NCI-H226 (cell line): ENCODE measurements at places on chromosomes 7 and 10.

- DNase-seq, result peak; percentile 96
Measured at GRCh38 chr7:20514364-20514763, 101.1 kb upstream of the ABCB5 start.

GRCh38 chr7:32941681-32942414 is 15.4 kb upstream of the FKBP9 start:
- no peak for DNase-seq

DNA sequence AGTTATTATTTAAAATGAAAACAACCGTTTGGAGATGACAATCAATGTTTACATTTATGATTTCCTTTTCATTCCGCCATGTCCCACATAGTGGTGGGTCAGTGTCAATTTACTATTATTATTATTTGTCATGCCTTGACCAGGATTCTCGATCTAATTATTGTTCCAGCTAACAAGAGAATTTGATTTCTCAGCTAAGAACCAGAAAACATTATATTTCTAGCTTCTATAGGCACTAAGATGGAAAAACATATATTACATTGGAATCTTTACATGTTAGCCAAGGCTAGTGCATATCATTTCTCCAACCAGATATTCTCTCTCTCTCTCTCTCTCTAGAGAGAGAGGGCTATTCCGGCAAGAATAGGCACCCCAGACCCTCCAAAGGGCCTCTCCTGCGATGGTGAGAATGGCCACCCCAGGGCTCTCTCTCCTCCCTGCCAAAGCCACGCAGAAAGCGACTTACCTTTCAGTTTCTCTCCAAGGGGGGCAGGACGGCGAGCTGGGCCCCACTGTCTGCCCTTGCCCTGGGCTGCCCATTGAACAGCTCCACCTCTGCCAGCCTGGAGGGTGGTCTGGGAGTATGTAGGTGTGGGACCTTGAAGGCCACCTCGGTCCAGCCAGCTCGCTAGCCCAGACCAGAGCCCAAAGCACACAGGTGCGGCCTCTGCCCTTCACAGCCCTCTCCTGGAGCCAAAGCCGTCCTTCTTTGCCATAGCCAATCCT is 2.4 kb downstream of the HOXA3 start:
- no peak for DNase-seq

GRCh38 chr10:77669892-77670291 is 32.3 kb upstream of the KCNMA1 start:
- DNase-seq, result no peak

GRCh38 chr7:111756687-111757178 is 194.4 kb upstream of the IMMP2L start:
- no peak for DNase-seq

- no peak for DNase-seq
Measured at GRCh38 chr10:97034958-97035769, 150.6 kb downstream of the SLIT1 start.

DNA sequence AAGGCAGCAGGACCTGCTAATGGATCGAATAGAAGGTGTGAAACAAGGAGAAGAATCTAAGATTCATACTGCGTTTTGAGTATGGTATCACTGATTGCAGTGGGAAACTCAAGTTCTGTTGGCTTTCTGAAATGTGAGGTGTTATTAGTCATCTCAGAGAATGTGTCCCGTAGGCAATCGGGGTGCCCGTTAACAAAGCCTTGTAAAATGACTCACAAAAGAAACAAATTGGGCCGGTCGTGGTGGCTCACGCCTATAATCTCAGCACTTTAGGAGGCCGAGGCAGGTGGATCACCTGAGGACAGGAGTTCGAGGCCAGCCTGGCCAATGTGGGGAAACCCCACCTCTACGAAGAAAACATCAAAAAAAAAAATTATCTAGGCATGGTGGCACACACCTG is 118.2 kb upstream of the C7orf33 start:
- DNase-seq, result no peak

- no peak for DNase-seq
Measured at GRCh38 chr10:52895059-52895458, 122.5 kb upstream of the MBL2 start.

- DNase-seq, result no peak
Measured at GRCh38 chr10:98063740-98064027, 33.3 kb upstream of the CRTAC1 start.

- DNase-seq, result no peak
Measured at GRCh38 chr10:33720161-33720560, 385.7 kb upstream of the NRP1 start.

GRCh38 chr10:59586407-59586891 is 123.2 kb downstream of the SLC16A9 start:
- DNase-seq, result no peak

DNA sequence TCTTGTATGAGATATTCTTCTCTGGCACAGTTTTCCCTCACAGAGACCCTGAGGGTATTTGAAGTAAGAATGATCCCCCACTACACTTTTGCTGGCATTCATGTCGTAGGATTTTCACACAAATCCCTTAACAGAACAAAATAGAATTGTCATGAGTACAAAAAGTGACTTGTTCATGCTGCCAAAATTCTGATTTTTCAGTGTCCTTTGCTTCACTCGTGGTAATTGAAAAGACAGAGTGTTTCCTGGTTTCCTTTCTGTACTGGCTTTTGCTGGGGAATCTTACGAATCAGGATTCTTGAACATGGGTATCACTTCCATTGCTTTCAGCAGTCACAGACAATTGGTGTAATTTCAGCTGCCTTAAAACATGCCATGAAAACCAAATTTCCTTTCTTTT is 756.3 kb downstream of the REEP3 start:
- no peak for DNase-seq

GRCh38 chr10:48490571-48490940 is 114.3 kb downstream of the ARHGAP22 start:
- DNase-seq, result no peak

DNA sequence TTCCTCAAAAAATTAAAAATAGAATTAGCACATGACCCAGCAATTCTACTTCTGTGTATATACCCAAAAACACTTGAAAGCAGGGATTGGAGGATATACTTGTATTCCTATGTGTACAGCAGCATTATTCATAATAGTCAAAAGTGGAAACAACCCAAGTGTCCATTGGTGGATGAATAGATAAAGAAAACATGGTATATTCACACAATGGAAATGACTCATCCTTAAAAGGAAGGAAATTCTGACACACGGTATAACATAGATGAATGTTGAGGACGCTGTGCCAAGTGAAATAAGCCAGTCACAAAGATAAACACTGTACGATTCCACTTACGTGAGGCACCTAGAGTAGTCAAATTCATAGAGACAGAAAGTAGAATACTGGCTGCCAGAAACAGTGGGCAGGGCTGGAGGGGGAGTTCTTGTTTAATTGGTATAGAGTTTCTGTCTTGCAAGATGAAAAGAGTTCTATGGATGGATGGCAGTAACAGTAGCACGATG is 26.6 kb upstream of the KAT6B start:
- peak; percentile 80 for DNase-seq

DNA sequence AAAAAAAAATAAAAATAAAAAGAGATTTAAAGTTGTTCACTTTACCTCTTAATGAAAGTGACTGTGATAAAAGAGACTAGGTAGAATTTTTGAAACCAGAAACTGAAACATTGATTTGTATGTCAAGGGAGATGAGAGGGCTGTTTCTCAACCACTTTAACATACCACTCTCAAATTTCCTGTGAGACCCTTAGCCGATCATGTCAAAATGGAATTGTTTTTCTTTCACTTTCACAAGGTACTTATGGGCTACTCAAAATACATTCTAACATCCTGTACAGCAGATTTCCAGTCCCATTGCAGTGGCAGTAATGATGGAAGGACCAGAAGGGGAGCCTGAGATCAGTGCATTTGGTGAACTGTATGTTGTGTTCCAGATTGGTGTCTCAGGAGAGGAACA is 261.2 kb downstream of the PPP1R3A start:
- DNase-seq, result no peak

DNA sequence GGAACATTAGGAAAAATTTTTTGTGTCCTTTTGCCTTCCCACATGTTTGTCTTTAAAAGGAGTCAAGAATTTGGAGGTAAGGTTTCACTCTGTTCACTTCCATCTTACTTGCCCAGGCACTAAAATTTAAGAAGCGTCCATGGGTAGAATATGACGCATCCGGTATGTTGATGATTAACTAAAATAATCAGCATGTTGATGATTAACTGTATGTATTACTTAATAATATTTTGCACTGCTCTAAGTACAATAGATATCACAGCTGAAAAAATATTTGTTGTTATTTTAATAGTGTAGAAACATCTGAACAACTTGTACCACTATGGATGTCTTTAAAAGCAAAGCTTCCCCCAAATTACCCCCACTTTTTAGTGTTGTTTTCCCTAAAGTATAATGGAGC is 11.5 kb downstream of the ANKRD22 start:
- DNase-seq, result no peak

DNA sequence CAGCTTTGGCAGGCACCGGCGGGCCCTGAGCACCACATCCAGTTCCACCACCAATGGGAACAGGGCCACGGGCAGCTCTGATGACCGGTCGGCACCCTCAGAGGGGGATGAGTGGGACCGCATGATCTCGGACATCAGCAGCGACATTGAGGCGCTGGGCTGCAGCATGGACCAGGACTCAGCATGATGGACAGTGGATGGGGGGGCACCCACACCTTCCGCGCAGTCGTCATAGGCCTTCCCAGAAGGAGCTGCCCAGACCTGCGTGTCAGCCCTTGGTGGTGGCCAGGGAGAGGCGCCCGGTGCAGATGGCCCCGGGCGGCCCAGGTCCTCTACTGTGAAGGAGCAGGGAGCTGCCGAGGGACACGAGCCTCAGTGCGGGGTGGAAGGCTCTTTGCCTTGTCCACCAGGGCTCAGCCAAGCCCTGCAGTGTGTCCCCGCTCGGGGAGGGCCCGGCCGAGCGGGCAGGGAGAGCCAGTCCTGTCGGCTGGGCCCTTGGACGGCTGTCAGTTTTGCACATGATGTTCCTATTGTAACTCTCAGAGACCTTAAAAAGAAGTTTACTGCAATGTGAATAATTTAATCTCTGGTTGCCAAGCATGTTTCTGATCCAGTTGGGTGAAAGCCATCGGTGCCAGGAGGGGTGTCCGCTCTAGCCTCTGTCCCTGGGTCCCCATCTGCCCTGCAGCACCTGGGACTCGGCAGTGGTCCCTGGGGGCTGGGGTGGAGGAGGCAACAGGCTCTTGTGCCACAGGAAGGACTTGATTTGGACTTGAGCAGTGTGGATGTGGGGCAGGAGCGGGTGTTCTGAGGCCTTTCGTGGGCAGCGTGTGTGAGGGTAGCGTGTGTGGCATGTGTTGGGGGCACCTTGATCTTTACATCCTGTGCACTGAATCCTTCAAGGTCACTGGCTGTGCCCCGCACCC is 12.6 kb downstream of the NACAD start:
- no peak for DNase-seq

DNA sequence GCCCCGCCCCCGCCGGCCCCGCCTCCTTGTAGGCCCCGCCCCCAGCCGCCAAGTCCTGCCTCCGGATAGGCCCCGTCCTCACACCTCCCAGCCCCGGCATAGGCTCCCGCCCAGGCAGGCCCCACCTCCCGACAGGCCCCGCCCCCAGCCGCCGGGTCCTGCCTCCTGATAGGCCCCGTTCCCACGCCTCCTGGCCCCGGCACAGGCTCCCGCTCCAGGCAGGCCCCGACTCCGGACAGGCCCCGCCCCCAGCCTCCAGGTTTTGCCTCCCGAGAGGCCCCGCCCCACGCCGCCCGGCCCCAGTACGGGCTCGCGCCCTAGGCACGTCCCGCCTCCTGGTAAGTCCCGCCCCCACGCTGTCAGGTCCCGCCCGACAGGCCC is 232 bp upstream of the MICALL2 start:
- DNase-seq, result peak; percentile 99

DNA sequence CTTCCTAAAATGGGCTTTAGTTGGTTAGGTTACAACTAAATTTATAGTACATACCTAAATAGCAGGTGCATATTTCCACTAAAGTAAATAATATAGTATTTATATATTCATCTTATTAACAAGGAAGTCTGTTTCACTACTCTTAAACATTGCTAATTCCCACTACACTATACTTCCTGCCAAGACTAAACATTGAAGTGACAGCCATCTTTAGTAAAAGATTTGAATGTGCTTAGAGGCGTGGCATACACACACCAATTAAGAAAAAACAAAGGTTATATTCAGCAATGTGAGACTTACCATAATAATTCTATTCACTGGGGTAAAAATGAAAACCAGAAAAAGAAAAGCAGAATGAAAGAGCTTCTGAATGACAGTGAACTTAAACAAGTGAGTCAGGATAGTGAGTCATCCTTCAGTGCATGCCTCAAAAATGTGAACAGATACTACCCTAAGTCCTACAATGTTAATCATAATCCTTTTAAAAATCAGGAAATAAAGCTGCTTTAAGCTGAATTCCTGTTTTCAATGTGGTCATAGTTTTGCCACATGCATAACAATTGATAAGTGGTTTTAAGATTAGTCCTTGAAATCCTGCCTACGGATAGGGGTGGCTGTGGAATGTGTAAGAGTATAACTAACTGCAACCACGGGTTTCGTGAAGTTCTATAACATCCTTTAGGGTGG is 59.4 kb downstream of the USP6NL start:
- peak; percentile 83 for DNase-seq

- DNase-seq, result no peak
Measured at GRCh38 chr10:35690534-35690933, 48.4 kb upstream of the FZD8 start.

DNA sequence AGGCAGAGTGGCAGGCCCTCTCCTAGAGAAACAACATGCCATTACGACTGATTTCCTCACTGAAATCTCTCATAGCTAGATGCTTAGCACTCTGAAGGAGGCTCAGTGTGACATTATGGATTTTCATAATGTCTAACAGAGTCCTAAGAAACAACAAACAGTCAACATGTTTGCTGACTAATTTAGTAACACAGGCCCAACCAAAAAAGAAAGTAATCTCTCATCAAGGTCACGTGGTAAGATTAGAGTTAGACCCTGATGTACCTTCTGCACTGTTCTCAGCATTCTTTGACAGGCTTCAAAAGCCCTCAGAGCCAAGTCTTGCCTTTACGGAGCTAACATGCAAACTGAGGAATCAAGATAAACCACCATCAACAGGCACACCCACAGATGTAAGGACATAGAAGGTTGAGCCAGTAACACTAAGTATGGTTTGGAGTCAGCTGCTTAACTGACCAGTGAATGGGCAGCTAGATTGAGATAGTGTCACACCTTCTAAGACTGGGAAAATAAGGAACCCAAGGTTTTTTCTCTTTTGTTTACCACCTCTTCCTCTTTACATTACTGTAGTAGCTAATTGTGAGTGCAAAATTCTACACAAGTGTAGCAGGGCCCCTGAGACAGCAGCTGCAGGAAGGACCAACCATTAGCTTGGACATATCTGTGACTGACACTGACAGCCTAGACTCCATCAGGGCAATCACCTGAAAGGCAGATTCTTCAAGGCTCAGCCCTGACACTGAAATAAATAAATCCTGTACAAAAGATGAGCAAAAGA is 15.3 kb upstream of the KCNIP2 start:
- DNase-seq, result no peak

GRCh38 chr7:128938544-128939074 is 882 bp downstream of the IRF5 start:
- DNase-seq, result no peak

- DNase-seq, result peak; percentile 56
Measured at GRCh38 chr7:105218939-105219770, 169.6 kb downstream of the SRPK2 start.

DNA sequence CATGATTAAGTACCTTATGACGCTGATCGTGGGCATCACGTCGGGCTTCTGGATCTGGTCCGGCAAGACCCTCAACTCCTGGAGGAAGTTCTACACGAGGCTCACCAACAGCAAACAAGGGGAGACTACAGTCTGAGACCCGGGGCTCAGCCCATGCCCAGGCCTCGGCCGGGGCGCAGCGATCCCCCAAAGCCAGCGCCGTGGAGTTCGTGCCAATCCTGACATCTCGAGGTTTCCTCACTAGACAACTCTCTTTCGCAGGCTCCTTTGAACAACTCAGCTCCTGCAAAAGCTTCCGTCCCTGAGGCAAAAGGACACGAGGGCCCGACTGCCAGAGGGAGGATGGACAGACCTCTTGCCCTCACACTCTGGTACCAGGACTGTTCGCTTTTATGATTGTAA is 2.5 kb downstream of the FZD1 start:
- DNase-seq, result no peak
